ENCODE measurements at places on chromosomes 2 and 18.

DNA sequence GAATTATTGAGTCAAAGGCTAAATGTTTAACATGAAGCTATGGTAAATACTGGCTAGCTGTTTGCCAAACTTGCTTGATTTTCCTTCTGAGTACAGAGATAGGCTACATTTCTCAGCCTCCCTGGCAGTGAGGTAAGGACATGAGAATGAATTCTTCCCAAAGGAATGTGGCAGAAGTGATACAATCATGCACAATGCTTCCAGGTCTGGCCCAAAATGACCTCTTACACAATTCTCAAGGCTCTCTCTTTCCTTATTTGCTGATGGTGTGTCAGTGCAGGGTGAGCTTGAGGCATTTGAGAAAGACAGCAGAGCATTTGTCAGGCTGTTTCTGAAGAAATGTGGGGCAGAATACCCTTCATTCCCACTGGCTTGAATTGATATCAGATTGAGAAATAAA lies 95.6 kb upstream of the NABP1 start:
- DNase-seq, result no peak

GRCh38 chr2:158484892-158485556 lies 28.3 kb downstream of the PKP4 start:
- DNase-seq, result no peak

GRCh38 chr18:70384181-70384790 lies 95.4 kb downstream of the SOCS6 start:
- DNase-seq, result no peak

- no peak for DNase-seq
Measured at GRCh38 chr18:22300665-22301636, 116.8 kb downstream of the CTAGE1 start.

DNA sequence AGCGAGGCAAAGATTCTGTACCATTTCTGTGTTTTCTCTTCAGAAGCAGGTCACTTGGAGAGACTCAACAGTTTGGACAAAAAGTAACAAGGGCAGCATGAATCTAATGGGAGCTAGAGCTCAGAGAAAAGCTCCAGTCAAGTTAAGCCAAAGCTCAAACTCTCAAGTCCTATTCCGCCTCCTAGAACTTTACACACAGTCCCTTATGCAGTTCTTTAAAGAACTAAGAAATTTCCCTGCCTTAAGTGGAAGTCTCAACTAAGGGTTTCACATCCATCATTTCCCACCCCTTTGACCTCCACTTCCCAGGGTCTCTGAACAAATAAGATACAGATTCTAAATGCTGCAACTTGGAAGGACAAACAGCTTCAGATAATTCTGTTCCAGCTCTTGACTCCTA lies 121.3 kb upstream of the RNU4ATAC start:
- no peak for DNase-seq

GRCh38 chr2:30288561-30288960 lies 57.2 kb downstream of the LBH start:
- no peak for DNase-seq

DNA sequence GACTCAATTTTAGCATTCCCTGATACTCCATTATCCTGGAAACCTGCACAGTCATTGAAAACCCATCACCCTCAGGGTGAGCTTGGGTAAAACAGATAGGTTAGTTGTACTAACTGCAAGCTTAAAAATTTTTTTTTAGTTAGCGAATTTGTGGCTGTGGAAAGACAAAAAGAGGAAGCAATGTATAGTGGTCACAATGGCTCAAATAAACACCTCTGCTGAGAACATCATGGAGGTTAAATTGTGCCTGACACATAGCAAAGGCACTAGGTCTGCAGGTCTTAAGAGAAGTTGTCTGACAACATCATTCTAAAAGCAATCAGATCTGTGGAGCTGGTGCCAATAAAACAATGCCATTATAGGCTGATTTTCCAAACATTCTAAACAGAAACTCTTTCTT lies 84.4 kb upstream of the CAVIN2 start:
- DNase-seq, result no peak

DNA sequence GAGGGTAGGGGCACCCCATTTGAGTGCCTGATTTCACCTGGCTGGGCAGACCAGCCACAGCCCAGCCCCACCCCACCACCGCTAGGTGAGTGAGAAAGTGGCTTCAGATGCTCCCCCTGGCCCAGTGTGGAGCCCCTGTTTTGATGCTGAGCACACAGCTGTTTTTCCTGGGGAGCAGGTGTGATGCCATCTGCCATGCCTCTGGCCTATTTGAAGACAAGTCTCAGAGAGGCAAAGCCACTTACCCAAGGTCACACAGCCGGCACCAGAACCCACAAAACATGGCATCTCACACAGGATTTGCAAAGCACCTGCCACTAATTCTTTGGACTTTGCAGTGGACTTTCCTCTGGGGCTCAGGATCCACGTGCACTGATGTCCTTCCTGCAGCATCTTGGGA lies 131.3 kb downstream of the INHBB start:
- DNase-seq, result no peak

- no peak for DNase-seq
Measured at GRCh38 chr18:75742516-75742915, 315.0 kb upstream of the SMIM21 start.

DNA sequence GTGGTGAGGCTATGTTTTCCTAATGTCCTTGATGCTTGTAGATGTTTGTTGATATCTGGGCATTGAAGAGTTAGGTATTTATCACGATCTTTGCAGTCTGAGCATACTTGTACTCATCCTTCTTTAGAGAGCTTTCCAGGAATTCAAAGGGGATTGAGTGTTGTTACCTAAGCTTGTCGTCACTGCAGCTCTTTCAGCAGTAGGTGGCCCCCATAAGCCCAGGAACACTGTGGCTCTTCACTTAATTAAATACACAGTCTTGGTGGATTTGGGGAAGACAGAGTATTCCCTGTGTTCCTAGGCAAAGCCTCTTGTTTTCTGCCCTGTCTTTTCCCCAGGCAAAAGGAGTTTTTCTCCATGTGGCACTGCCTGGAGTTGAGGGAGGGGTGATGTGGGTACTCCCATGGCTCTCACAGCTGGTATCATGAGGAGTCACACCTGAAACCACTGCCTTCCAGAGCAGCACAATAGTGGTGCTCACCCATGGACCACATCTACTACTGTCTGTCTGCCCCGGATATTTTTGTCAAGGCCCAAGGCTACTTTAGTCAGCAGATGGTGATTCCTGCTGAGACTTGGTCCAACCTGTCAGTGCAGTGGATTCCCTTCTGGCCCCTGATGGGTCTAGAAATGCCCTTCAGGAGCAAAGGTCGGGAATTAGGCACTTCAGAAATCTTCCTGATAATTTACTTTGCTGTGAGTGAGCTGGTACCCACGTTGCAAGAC lies 95.7 kb downstream of the GALNT13 start:
- DNase-seq, result no peak

DNA sequence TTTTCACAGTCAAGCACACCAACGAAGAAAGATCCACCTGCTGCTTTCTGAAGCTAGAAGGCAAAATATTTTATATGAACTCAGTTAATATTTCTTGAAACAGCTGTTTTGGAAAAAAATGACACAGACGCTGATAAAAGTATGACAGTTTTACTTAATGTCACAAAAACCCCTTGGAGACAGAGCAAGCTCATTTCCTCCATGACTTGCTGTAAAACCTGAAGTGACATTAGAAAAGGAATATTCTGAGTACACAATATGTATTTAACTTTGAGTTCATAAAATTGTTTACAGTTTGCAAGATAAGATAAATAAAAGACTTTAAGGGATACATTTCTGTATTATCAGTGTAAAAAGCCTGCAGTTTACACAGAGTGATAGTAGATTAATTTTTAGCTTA lies 105.4 kb downstream of the DSEL start:
- no peak for DNase-seq

GRCh38 chr2:215831296-215831913 lies 181.9 kb downstream of the MREG start:
- DNase-seq, result no peak

- DNase-seq, result no peak
Measured at GRCh38 chr18:37694516-37694915, 128.9 kb upstream of the CELF4 start.

GRCh38 chr2:174246944-174247381 lies 1.4 kb downstream of the OLA1 start:
- no peak for DNase-seq

GRCh38 chr2:40224318-40224717 lies 227.6 kb downstream of the SLC8A1 start:
- no peak for DNase-seq

GRCh38 chr18:48817021-48817461 lies 133.7 kb downstream of the SMAD7 start:
- no peak for DNase-seq

DNA sequence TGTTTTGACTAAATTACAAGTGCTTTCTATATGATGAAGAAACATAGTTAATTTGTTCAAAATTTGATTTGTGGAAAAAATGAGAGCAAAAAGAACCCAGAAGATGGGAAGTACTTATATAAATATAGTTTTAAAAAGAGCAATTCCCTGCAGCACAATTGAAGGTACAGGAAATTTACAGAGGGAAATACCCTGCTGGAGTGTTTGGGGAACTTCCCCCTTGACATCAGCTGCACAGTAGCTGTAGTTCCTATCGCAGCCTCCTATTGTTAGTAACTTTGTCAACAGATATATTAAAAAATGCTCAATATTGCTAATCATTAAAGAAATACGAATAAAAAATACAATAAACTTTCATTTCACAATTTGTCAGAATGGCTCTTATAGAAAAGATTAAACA lies 1118.8 kb upstream of the ZEB2 start:
- DNase-seq, result no peak

DNA sequence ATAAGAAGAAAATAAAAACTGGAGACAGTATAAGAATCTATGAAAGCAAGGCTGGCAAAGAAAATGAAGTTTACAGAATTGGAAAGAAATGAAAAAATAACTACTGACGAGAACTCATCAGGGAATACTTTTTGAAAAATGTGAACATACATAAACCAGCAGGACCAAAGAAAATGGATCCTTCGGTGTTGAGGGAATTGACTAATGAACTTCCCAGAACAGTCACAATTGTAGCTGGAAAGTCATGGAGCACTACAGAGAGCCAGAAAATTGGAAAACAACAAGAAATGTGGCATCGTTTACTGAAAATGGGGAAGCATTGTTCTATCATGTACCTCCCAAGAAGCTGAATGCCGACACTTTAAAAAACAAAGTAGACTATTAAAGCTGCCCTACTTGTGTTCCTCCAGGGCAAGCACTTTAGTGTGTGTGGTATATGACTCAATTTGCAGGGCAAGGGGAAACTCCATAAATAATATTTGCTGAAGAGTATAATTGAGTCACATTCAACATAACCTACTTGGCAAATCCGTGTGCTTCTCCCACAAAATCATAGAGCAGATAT lies 1221.6 kb upstream of the NRXN1 start:
- DNase-seq, result no peak

GRCh38 chr18:69217196-69218000 lies 183.3 kb upstream of the DOK6 start:
- DNase-seq, result no peak

GRCh38 chr2:146587291-146587713 lies 1257.5 kb upstream of the ACVR2A start:
- DNase-seq, result no peak

GRCh38 chr2:16729335-16729734 lies 63.7 kb upstream of the CYRIA start:
- DNase-seq, result no peak

DNA sequence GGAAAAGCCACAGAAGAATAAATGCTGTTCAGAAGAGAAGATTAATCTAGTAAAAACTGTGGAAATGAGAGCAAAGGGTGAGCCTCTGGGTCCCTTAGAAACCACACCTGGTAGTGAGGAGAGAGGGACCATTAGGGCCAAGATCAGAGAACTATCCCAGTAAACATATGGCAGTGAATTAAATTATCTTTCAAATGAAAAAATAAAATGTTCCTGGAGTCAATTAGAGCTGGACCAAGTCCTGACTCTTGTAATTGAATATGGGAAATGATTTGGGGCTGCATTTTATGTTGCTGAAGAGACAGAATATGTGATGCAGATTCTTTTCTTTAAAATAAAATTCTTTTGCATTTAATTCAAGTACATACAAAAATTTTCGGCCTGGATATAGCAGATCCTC lies 62.2 kb upstream of the PAX3 start:
- no peak for DNase-seq

GRCh38 chr2:47984041-47984440 lies 77.7 kb upstream of the FBXO11 start:
- DNase-seq, result no peak

- DNase-seq, result no peak
Measured at GRCh38 chr2:196914867-196915460, 11.5 kb downstream of the PGAP1 start.

GRCh38 chr2:120520929-120521912 lies 175.3 kb downstream of the INHBB start:
- DNase-seq, result no peak

DNA sequence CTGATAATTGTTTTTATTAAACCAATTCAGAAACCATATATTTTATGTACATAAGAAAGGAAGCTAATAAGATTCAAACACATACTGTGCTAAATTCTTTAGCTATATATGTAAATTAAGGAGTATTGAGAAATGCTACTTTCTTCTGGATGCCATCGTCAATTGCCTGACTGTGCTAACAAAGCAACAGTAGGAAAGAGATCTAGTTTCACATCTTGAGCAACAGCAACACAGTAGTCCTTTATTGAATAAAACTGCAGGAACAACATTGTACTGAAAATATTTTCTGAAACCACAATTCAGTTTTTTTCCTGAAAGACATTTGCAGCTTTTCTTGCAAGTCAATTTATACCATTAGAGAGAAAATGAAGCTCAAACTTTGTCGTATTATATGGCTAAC lies 1404.9 kb upstream of the SLC39A10 start:
- no peak for DNase-seq

DNA sequence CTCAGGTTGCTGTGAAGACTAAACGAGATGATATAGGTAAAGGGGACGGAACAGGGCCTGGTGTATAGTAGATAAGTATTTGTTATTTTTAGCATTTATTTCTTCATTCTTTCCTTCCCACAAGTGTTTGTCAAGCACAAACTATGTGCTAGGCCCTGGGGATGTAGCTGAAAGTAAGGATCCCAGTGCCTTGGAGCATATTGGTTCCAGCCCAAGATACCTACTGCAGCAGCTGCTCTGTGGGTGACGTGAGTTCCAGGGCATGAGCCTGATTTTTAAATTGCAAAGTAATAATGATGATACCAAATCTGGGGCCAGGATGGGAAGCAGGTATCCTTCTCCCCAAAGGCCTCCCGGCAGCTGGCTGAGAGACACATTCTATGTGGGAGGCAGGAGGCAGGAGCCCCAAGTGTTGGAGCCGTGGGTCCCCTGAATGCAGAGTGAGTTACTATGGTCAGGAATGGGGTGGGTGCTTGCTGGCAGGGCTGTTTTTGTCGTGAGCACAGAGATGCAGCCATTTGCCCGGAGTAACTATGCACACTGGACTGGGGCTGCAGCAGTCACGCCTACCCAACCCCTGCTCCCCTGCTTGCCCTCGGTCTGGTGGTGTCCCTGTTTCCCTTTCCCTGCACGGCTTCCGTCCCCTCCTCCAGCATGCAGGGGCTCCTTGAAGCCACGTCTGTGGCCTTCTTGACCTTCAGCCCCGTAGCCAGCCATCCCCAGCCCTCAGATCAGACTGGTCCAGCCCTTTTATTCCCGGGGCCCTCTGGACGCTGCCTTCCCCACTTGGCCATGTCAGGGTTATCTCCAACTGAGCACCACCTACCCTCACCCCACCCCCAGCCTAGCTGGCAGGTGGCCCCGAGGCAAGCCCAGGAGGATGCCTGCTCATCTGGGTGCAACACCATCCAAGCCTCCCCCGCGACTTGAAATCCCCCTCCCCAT lies 52.4 kb downstream of the INHBB start:
- DNase-seq, result no peak

GRCh38 chr2:163353551-163353950 lies 382.3 kb downstream of the FIGN start:
- DNase-seq, result no peak
